ENCODE measurements at places on chromosomes 3 and 15.

DNA sequence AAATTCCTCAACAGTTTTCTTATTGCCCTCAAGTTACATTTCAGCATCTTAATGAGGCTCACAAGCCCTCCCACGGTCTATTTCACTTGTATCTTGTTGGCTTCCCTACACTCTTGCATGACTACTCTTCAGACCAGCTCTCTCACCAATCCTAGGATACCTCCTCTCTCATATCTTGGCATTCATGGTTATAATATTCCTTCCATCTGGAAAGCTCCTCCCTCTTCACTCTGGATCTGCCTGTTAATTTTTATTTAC, 8.5 kb upstream of the CCDC80 start:
- DNase-seq, result no peak

DNA sequence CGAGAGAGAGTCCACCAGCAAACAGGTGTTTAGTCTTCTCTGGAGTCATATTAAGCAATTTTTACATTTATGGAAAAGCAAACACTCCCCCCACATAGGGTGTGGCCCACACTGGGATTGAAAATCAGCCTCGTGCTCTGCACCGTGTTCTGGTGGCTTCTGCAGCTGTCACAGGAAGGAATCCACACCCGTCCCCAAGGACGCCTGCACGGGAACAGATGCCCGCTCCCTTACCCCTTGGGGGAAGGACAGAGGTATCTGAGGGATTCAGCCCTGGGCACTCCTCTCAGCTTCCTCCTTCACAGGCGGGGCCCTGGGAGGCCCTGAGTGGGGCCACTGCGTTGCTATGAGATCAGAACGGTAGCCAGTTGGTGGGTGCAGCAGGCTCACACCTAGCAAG, 27.8 kb downstream of the LIPC start:
- no peak for DNase-seq

DNA sequence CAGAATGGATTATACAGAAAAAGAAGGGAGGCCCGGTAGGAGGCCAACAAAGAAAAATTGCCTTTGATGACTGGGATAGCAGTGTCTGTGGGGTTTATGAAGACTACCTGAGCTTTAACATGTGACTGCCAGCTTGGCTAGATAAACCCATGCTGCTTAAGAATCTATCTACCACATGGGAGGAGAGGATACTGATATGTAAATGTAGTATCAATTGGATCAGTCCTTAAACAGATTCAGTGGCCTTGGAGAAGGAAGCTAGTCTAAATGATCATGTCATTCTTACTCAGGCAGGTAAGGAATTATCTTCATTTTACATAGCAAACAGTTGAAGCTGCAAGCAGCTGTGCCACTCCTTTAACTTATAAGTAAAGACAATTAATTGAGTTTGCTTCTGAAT, 50.0 kb upstream of the SYNPR start:
- DNase-seq, result no peak

- no peak for DNase-seq
Measured at GRCh38 chr15:49300856-49301255, 122.2 kb upstream of the FGF7 start.

DNA sequence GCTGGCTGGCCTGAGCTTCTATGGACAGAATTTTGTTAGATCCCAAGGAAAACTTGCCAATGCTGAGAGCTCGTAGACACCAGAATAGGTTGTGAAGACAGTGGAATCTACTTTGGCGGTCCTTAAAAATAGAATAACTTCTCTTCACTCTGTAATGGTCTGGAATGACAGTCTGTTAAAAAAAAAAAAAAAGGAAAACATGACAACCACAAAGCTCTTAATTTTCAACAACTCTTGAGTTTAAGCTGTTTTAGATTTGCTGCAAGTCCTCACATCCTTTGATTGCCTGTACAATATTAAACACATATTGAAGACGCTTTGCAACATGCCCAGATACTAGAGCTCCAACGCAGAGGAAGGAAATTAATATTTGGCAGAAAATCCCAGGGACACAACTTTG, 122.8 kb upstream of the GALNT15 start:
- no peak for DNase-seq

DNA sequence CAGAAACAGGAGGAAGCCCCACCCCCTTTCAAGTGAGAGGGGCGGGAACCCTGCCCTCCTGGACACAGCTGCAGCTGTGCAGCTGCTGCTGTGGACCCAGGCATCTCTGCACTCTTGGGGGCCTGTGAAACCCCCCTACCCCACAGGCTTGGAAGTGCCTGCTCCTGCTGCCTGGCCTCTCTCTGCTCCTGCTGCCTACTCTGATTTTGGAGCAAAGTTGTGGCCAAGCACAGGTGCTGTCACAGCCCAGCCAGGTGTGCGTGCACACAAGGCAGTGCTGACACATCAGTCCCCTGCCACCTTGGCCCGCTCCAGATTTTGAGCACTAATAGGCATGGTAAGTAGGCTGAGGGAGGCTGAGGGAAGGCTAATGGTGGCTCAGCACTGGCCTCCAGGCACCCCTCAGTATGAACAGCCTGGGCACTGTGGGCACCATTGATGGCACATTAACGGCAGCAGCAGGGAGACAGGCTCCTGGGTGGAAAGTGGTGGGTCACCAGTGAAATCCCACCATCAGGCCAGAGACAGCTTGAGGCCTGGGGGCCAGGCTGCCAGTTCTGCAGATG, 890.9 kb downstream of the GBE1 start:
- DNase-seq, result no peak

GRCh38 chr15:42693496-42693895, 43.4 kb downstream of the CDAN1 start:
- no peak for DNase-seq

- DNase-seq, result no peak
Measured at GRCh38 chr15:69692342-69692741, 239.7 kb downstream of the RPLP1 start.

GRCh38 chr3:159803459-159803858, 185.2 kb upstream of the IL12A start:
- no peak for DNase-seq

DNA sequence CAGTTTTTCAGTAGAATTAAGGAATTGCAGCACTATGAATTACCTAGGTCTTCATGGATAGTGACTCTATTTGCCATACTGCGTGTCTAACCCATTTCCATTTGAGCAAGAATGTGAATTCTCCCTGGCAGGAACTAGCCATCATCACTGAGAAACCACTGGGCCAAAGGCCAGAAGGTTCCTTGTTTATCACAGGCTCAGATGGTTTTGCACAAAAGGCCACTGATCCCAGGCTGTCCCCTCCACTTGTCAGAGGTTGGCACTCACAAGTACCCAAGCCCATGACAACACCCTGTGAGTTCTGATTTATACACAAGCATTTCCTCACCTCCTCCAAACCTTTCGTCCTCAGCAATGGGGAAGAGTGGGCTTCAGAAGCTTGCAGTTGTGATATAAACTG, 131.8 kb downstream of the FOXB1 start:
- no peak for DNase-seq

DNA sequence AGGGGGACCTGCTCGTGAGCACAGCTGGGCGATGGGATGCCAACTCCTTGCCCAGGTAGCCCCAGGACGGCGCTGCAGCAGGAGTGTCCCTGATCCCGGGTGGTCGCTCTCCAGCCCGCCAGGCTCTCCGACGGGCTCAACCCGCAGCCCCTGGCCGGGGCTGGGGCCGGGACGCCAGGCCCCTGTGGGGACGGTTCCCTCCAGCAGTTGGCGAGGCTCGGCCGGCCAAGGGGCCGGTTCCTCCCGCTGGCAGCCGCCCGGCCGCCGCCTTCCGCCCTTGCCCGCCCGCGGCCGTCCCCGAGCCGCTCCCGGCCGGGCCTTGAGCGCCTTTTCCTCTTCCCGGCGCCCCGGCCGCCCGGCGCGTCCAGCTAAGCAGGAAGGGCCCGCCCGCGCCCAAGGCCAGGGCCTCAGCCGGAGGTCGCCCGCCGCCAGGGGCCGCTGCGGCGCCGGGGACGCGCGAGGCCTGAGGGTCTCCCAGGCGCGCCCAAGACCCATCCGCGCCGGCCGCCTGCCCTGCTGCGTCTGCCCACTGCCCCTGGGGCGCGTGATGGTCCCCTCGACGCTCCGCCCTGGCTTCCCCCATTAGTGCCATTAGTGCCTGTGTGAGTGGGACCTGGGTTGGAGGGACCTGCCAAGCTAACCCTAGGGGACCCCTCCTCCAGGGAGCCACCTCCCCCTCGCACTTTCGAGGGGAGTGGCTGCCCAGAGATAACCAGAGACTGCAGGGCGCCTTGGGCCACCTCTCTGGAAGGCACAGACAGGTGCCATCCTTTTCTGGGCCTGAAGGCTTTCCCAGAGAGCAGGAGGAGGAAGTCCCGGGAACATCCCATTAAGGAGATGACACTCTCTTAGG, 106.4 kb downstream of the FBLN2 start:
- peak; percentile 37 for DNase-seq

DNA sequence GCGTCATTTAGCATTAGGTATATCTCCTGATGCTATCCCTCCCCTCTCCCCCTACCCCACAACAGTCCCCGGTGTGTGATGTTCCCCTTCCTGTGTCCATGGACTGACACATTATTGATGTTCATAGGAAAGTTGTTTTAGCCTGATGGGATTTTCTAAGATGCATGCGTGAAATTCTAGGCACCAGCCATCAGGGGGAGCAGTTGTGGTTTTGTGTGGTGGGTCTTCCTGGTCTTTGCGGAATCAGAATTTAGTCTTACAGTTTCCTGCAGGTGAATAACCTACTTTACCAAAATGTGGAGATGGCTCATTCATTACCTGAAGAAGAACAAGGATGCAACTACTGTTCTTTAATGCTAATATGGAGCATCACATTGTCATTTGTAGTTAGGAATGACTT, 455.0 kb upstream of the THBS1 start:
- DNase-seq, result peak; percentile 66

- DNase-seq, result no peak
Measured at GRCh38 chr3:98777801-98778220, 14.7 kb downstream of the ST3GAL6 start.

DNA sequence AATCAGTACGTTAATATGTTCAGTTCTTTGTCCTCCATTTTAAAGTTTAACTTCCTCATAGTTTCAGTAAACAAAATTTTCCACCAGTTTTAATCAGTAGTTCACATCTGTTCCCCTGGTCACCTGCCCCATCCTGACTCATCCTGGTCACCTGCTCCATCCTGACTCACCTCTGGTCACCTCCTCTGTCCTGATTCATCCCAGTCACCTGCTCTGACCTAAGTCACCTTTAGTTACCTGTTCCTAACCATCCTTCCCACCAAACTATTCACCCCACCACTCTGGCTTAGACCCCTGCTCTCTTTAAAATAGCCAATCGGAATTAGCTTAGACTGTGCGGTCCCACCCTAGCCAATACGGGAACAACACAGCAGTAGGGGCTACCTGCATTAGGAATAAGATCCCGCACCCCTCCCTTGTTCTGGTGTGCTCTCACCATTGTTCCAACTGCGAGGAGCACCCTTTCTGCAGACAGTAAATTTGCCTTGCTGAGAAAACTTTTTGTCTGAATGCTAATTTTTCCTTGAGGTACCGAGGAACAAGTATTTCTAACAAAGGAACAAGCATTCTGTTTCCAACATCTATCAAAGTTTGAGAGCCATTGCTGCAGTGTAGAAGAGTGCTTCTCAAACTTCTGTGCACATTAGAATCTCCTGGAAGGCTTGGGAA, 169.3 kb downstream of the ADAMTS17 start:
- DNase-seq, result no peak

GRCh38 chr15:48388910-48389309, 57.7 kb downstream of the DUT start:
- DNase-seq, result no peak

DNA sequence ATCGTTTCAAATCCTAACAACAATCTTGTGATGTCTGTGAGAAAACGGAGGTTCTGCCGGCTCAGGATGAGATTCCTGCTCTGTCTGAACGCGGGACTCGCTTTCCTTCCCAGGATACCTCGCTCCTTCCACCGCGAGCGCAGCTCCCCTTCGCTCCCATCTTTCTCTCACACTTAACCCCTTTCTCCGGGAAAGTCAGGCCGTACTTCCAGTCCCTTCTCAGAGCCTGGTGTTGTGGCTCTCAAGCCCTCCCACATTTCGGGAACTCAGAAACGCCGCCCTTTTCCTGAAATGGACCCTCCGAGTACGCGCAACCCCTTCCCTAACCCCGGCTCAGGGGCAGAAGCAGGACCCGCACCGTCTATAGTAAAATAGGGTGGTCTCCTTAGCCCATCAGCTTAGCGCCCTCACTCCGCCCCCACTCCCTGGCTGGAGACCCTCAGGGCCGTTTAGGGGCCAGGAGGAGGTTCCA, 378 bp upstream of the FEM1B start:
- DNase-seq, result peak; percentile 79

DNA sequence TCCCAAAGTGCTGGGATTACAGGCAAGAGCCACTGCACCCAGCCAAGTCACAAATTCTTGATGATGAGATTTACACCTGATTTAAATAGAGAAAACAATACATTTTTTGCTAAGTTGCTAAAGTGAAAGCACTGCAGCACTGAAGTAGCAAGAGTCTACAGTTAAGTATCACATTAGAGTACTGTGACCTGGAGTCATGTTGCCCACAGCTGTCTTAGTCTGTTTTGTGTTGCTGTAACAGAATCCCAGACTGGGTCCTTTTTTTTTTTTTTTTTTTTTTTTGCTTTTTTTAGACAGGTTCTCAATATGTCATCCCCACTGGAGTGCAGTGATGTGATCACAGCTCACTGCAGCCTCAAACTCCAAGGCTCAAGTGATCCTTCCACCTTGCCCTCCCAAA, 23.2 kb upstream of the GNB4 start:
- no peak for DNase-seq

- DNase-seq, result no peak
Measured at GRCh38 chr3:108125153-108125543, 34.3 kb upstream of the CD47 start.

- DNase-seq, result no peak
Measured at GRCh38 chr3:32180141-32180784, 58.2 kb upstream of the CMTM8 start.

DNA sequence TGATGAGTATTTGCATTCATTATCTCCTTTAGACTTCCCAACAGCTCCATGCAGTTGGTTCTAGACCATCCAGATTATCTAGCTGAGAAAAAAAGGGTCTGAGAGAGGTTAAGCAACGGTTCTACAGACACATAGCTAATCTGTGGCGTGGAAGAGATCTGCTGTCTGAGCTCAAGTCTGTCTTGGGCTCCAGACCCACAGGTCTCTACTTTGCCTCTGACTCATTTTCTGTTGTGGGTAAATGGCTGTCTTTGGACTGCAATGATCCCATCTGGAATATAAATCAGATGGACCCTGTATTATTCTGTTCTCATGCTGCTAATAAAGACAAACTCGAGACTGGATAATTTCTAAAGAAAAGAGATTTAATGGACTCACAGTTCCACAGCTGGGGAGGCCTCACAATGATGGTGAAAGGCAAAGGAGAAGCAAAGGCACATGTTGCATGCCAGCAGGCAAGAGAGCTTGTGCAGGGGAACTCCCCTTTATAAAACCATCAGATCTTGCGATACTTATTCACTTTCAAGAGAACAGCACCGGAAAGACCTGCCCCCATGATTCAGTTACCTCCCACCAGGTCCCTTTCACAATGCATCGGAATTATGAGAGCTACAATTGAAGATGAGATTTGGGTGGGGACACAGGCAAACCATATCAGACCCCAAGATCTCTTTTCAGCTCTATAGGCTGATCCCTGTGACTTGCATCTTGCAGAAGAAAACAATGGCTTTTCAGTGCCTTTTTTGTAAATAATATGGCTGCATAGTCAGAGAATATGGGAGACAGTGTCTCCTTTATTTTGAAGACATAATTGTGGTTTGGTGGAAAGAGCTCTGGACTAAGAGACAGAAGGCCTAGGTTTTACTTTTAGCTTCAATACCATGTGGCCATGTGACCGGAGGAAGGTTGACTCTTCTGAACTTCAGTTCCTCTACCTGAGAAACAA, 24.7 kb downstream of the CEMIP start:
- no peak for DNase-seq

- peak; percentile 59 for DNase-seq
Measured at GRCh38 chr15:60179786-60180391, 175.8 kb downstream of the FOXB1 start.

Measured in adrenal gland (tissue), 19 donors.